CD4-positive, alpha-beta T cell treated with Interferon gamma for 1 hour (primary cell): ENCODE measurements at places on chromosomes 16 and 17.

GRCh38 chr17:33511670-33512069 is 218.6 kb upstream of the ASIC2 start:
- DNase-seq, result no peak

DNA sequence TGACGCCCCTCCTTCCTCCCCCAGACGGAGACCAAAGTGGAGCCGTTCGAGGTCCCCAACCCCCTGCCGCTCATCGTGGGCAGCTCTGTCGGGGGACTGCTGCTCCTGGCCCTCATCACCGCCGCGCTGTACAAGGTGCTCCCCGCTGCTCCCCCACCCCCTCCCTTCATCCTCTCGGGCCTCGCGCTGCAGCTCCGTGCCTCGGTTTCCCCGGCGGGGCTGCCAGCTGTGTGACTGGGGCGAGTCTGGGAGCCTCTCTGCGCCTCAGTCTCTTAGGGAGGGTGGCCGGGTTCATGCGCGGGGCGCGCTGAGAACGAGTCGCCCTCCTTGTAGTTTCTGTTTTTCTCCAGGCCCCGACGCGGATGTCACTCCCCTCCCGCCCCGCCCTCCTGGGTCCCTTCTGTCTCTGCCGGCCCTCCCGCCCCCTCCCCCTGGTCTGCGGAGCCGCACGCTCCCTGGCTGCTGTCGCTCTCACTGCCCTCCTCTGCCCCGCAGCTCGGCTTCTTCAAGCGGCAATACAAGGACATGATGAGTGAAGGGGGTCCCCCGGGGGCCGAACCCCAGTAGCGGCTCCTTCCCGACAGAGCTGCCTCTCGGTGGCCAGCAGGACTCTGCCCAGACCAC is 23.7 kb upstream of the ITGAX start:
- no peak for DNase-seq

DNA sequence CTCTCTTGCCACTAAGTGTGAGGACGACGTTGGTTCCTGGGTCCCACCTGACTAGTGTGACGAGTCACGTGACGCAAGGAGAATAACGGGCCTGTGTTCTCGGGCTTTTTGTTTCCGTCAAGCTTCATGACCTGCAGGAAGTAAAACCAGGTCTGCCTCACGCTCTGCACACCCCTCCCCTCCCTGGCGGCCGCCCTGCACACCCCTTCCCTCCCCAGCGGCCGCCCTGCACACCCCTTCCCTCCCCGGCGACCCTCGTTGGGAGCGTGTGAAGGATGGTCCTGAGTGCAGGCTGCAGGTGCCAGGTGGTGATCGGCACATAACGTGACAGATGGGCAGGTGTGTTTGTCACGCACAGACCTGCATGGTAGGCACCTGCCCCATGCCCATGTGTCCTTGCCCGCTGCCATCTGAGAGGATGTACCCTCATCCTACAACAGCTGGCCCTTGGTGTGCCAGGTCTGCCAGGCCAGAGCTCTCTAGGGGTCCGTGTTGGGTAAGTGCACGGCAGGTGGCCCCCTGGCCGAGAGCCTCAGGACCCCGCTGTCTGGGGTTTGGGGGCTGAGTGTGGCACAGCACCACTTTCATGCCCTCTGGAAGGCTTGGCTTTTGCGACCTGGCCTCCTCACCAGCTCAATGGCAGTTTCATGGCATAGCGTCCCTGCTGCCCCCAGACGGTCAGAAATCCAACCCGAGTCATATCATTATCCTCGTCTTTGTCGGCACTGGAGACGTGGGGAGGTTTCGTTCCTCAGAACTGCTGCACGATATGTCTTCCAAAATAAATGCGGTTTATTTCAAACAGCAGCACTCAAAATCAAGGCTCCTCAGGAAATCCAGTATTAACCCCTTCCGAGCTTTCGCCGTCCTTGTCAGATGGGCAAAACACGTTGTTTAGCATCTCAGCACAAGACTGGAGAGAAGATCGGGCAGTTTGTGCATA is 191.8 kb upstream of the CHMP6 start:
- DNase-seq, result no peak

DNA sequence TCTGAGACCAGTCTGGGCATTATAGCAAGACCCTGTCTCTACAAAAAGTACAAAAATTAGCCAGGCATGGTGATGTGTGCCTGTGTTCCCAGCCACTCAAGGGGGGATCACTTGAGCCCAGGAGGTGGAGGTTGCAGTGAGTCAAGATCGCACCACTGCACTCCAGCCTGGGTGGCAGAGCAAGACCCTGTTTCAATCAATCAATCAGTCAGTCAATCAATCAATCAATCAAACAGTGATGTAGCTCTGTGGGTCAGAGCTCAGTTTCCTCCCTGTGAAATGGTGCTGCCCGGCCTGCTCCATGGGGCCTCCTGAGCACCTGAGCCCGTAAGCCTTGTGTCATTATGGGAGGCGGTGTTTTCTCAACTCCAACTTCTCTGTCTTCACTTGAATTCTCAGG is 167.1 kb upstream of the CIBAR2 start:
- no peak for DNase-seq

GRCh38 chr17:10793256-10793655 is 10.6 kb downstream of the TMEM238L start:
- DNase-seq, result no peak

GRCh38 chr17:78890498-78890897 is 12.5 kb downstream of the CEP295NL start:
- peak; percentile 78 for DNase-seq

GRCh38 chr16:20729141-20729540 is 12.5 kb downstream of the THUMPD1 start:
- no peak for DNase-seq

GRCh38 chr16:81315271-81316175 is 761 bp downstream of the GAN start:
- peak; percentile 9 for DNase-seq
